ENCODE measurements at places on chromosomes 12 and 14.

GRCh38 chr12:126233625-126234024 is 1168.4 kb downstream of the AACS start:
- no peak for DNase-seq

DNA sequence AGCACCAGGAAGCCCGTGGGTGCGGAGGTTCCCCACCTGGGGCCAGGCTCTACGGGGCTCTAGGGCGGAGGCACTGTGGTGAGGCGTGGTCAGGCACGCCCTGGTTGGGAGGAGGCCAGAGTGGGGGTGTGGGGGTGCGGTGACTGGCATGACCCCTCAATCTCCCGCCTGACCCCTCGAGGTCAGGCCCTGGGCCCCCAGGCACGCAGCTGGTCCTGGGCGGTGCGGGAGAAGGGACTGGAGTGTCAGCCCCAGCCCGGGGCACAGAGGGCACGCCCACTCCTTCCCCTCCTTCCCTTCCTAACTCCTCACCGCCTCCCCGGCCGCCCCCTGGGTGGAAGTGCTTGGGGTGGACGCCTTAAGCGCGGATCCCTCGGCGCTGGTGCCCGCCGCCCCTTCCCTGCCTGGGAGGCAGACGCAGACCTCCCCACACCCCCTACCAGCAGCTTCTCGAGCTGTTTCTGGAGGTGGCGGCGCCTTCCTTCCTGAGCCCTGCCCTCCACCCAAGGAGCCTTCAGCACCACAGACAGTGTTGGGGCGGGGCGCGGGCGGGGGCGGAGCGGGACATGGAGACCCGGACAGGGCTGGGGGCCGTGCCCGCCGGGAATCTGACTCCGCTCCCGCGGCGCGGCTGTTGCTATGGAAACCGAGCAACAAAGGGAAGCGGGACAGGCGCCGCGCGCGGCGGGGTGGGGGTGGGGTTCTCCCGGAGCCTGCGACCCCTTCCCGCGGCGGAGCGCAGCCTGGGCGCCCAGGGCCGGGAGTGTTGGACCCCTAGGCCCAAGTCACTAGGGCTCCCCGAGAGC is 741 bp upstream of the CRIP2 start:
- peak; percentile 83 for DNase-seq

DNA sequence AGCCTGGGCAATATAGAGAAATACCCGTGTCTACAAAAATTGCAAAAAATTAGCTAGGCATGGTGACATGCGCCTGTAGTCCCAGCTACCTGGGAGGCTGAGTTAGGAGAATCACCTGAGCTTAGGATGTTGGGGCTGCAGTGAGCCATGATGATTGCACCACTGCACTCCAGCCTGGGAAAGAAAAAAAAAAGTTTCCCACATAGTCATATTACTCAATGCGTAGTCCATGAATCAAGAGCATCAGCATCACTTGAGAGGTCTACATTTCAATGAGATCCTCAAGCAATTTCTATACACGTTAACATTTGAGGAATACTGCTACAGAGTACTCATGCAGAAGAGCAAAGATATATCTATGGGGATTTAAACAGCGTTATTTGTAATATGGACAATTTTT is 5.2 kb upstream of the LRRC23 start:
- no peak for DNase-seq

DNA sequence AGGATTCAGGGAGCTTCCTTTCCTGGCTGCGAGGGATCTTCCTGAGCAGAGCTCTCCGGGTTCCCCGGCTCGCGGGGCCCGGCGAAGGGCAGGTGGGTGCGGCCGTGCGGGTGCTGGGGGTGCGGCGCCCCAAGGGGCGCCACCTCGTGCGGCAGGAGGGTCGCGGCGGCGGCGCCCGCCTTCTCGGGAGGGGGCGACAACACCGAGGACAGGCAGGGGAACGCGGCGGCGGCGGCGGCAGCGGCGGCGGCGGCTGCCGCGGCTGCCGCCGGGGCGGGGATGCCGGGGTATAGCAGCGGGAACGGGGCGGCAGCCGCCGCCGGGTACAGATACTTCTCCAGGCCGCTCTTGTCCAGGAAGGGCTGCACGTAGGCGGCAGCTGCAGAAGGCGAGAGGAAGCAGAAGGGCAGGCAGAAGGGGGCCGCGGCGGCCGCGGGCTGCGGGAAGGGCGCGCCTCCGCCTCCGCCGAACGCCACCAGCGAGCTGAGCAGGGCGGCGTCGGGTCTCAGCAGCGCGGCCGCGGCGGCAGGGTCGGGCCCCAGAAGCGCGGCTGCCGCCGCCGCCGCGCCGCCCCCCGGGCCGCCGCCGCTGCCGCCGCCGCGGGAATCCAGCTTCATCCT is 2.7 kb downstream of the BHLHE41 start:
- DNase-seq = no peak

DNA sequence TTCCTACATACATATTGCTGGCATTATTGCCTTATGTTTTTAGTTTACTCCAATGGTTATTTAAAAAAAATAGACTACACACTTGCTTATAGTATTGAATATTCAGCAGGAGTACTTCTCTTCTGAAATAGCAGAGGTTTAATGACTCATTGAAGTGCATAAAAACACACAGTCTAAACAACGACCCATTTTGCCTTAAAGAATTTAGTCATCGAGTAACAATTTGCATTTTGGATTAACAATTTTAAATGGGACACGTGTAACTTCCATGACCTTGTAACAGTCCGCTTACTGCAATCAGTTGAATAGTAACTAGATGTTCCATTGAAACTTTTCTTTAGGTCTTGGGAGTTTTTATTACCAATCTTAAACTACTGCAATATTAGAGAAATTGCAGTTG is 9.0 kb downstream of the TRHDE start:
- DNase-seq = no peak

- DNase-seq = no peak
Observed at GRCh38 chr12:7146228-7146627, 16.1 kb downstream of the CLSTN3 start.

- no peak for DNase-seq
Observed at GRCh38 chr14:93018366-93018765, 95.4 kb downstream of the CHGA start.

GRCh38 chr12:117882181-117882580 is 86.6 kb downstream of the KSR2 start:
- no peak for DNase-seq

DNA sequence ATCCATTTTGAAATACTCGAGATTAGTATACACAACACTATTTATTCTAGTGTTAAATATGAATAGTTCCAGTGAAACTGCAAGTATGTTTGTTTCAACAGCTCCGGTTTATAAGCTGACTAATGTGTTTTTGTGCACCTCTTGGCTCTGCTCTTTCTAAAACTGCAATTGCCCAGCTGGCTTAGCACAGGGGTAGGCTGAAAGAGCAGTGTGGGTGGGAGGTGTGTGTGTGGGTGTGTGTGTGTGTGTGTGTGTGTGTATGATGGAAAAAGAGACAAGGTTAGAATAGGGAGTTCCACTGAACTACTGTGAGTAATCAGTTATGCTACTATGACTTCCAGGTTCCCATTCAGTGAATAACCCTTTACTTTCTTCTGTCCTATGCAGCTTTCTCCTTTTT is 37.8 kb upstream of the DDHD1 start:
- DNase-seq = no peak

DNA sequence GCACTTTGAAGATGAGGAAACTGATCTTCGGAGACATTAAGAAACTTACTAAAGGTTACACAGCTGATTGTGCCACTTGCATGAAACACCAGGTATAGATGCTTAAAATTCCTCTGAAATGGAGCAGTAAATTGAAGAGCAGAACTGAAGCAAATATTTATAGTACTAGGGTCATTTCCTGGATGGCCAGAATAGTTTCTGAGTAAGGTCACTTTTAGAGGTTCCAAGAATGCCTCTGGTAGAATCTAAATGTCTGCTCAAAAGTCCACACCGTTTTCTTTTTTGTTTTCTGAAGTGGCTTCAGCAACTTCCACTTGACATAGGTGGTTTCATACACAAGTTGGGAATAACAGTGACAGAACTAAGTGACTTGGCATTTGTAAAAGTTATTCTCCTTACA is 19.4 kb downstream of the TPH2 start:
- no peak for DNase-seq

DNA sequence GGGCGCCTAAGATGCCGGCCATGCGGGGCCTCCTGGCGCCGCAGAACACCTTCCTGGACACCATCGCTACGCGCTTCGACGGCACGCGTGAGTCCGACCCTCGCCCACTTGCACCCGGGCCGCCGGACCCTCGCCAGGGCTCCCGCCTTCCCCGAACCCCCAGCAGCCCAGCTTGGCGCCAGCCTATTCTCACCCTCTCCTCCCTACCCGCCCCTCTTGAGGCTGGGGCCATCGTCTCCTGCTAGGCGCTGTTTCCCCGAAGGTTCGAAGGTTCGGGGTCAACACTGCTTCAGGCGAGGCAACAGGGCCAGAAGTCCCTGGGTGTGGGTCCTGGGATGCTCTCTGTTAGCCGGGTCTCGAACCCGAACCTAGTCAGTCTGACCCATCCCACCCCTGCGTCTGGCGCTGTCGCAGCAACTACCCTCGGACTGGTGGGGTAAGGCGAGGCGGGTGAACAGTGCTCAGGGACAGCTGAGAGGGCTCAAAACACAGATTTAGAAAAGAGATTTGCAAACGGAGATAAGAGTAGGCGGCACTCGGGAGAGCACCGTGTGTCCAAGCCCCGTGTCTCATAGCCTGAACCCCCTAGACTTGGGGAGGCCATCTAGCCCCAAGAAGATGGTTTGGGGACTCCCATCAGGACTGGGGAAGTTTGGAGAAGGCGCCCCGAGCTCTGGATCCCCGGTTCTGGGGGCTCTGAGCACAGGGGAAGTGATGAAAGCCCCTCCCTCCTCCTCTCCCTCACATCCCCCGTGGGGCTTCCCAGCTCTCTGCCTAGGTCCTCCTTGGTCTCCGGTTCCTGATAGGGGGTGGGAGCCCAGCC is 787 bp downstream of the KCNH3 start:
- no peak for DNase-seq

DNA sequence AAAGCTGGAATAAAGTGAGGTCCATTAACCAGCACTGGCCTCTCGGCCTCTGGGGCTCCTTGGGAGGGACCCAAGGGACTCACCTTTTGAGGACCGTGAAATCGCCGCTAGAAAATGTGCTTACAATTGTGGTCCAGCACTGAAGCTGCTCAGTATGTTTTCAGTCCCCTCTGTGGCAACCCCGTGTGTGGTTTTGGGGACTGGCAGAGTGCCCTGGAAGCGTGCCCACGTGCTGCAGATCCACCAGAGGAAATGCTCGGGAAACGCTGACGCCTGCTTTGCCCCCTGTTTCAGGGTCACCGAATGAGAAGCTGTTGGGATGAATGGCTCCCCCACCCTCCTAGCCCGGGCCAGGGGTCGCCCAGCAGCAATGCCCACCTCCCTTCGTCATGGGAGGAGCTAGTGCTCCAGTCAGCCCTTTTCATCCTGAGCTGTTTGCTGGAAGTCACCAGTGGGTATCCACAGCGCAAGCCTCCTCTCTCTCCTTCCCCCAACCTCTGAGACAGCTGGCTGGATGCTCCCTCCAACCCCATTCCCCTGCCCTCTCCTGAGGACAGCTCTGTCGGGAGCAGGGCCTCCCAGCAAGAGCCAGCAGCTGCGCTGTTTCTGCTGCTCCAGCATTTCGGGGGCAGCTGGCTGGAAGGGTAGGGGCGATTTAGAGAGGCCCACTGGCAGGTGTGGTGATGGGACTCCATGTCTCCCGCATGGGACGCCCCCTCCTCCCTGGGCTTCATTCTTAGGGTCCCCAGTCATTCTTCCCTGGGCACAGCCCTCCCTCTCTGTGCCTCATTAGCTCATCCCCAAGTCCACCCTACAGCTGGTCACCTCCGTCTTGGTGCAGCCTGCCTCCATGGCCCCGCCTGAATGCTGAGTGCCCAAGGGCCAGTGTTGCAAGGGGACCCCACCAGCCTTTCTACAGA is 33.2 kb upstream of the PPP1R13B start:
- DNase-seq = no peak

DNA sequence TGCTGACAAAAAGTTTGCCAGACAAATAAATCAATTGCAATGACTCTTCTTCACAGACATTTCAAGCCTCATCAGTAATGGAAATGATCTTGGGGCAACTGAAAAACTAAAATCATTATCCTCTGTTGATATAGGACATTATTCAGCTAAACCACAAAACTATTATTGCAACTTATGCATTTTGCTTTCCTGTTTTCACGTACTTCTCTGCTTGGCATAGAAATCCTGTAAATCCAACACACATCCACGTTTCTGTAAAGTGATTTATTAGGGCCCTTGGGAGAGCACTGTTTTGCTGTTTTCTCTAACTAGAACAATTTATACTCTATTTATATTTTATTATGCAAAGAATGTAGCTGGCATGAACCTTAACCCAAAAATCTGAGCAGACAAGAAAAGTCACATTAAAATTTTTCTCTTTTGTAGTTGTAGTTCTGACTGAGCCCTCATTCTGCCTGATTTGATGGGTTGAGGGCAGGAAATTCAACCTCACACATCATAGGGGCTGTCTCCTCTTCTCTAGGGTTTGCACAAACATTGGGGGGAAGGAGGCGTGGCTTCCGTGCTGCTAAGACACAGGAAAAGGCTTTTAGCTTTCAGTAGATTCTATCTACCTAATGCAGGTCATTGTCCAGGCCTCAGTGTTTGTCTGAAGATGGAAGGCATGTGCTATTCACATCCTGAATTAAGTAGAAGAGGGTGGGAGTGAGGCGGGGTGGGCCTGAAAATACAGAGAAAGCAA is 11.5 kb upstream of the NUP107 start:
- no peak for DNase-seq

- no peak for DNase-seq
Observed at GRCh38 chr12:13101821-13102375, 1.6 kb downstream of the GSG1 start.

- no peak for DNase-seq
Observed at GRCh38 chr12:29035112-29035511, 114.0 kb upstream of the FAR2 start.

- peak; percentile 96 for DNase-seq
Observed at GRCh38 chr14:75934998-75935628, 46.7 kb downstream of the TGFB3 start.

DNA sequence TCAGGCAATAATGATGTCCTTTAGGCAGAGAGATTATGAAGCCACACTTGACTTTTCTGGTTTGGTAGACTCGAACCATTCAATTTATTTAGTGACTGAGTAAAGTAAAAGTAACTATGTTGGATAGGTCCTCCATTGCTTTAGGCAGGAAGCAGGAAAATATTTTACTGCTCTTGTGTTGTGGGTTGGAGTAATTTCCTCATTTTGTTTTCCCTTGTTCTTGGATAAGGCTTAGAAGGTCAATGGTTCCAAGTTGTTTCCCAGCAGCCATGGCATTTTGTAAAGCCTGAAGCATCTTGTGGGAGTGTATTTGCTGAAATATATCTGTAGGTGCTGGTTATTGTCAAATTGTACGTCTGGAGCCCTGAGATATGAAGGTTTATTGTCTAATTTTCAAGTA is 161.2 kb upstream of the SLC38A2 start:
- no peak for DNase-seq

- no peak for DNase-seq
Observed at GRCh38 chr12:102539651-102540553, 59.5 kb upstream of the IGF1 start.

All from NCI-H2227 treated with DMSO at 0.1 percent for 48 hours (cell line).